Activated CD4-positive, alpha-beta T cell treated with anti-CD3 and anti-CD28 coated beads, Interleukin-2, amount 50 U/mL, for 48 hours (primary cell): ENCODE measurements at places on chromosomes 7 and 10.

GRCh38 chr7:84372155-84372621, 177.6 kb upstream of the SEMA3A start:
- DNase-seq = no peak

DNA sequence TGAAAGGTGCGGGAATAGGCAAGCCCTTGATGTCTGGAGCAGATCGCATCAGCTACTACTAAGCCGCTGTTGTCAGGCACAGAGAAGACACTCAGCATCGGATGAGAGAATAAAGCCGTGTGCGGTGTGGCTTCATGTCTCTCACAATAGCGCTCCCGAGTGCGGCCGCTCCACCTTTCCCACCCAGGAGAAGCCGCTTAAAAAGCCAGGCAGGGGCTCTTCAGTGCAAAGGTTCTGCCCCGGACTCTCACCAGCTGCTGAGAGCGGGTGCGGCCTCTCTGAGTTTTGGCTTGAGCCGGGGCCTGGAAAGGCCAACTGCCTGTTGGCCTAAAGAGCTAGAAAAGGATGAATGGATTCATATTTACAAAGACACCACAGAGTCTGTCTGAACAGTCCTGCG, 600.6 kb downstream of the DNAJB6 start:
- DNase-seq = no peak

- DNase-seq = no peak
These were observed 44.0 kb downstream of the LDB3 start for GRCh38 chr10:86712317-86712707.

DNA sequence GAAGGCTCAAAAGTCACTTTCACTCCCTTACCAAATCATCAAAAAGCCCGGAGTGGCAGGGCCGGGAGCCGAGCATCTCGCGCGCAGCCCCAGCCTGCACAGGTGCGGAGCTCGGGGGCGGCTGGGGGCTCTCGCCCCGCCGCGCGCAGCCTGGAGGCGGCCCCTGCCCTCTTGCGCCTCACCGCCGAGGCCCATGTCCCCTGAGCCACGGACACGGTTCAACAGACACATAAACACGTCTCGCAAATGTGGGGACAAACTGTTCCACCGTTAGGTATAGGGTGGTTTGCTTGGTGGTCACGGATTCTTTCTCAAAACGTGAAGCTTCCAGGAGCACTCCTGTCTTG, 700 bp downstream of the GSAP start:
- peak; percentile 13 for DNase-seq

- no peak for DNase-seq
These were observed 290.6 kb downstream of the FRMD4A start for GRCh38 chr10:14039968-14040668.

DNA sequence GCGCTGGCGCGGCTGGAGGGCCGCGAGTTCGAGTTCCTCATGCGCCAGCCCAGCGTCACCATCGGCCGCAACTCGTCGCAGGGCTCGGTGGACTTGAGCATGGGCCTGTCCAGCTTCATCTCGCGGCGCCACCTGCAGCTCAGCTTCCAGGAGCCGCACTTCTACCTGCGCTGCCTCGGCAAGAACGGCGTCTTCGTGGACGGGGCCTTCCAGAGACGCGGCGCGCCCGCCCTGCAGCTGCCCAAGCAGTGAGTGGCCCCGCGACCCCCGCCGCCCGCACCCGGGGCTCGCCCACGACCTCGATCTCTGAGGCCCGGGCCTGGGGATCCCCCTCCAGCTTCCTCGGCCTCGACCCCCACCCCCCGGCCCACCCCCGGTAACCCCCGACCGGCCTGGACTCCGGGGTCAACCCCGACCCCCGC, 537 bp downstream of the FOXK1 start:
- DNase-seq = peak; percentile 41

DNA sequence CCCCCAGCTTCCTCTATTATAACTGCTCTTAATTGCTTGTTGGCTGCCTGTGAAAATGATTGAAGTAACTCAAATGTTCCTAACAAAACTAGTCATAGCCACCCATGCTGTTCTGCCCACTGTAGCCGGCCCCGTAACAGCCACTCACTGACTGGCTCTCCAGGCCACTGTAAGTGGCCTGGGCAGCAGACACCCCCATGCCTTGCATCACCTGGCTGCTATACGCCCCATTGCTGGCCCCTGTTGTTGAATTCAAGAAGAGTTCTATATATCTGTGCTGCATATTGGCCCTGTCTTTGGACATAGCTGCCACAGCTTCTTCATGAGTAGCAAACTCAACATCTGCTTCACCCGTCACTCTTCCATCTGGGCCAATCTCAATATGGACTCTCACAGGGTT, 15.1 kb downstream of the FXYD4 start:
- no peak for DNase-seq

- no peak for DNase-seq
These were observed 258.5 kb downstream of the ARL4A start for GRCh38 chr7:12945901-12946300.

GRCh38 chr10:91772461-91772860, 25.8 kb upstream of the TNKS2 start:
- DNase-seq = no peak

- DNase-seq = no peak
These were observed 36.3 kb downstream of the SMNDC1 start for GRCh38 chr10:110268442-110268841.

DNA sequence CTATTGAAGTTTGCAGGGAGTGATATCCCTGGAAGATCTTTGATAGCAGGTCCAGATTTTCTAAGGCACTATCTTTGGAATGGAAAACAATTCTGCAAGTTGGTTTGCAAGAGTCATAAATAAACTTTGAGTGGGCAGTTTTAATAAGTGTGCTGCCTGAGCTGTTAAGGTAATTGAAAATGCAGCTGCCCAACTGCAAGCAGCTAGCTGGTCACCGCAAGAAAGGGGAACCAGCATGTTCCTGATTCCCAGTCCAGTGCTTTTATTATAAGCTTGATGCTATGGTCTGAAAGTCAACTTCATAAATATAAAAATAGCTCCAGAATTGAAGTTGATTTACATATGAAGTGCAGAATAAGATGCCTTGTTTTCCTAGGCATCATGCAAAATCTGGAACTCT, 308.4 kb downstream of the ZNF248 start:
- no peak for DNase-seq

DNA sequence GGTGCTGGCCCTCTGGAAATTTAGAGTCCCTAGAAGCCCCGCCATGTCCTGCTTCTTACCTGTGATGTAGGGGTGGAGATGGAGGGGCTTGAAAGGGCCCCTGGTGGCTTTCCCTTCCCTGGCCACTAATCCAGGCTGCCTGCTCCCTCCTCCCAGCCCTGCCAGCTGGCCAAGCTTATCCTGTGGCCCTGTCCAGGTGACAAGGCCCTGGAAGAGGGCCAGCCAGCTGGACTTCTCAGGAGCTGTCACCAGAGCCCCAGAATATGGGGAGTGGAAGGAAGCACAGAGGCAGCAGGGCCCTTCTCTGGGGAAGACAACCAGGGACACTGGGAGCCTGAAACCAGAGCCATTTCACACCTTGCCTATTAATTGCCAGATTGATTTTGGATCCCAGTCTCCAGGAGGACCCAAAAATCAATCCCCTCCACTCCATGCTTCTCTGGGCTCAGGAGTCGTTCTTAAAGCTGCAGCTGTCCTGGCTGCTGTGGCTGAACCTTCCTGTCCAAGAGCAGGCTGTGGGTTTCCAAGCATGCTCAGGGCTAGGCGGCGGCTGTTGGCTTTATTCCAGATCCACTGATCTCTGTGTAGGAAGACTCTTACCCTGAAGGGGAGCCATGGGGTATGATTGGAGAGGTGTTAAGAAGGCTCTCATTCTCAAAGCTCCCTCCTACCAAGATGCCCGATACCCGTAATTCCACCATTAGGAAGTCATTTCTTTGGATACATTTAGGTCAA, 52.6 kb upstream of the PCBD1 start:
- no peak for DNase-seq

GRCh38 chr7:84847790-84848189, 339.1 kb downstream of the SEMA3D start:
- DNase-seq = no peak

DNA sequence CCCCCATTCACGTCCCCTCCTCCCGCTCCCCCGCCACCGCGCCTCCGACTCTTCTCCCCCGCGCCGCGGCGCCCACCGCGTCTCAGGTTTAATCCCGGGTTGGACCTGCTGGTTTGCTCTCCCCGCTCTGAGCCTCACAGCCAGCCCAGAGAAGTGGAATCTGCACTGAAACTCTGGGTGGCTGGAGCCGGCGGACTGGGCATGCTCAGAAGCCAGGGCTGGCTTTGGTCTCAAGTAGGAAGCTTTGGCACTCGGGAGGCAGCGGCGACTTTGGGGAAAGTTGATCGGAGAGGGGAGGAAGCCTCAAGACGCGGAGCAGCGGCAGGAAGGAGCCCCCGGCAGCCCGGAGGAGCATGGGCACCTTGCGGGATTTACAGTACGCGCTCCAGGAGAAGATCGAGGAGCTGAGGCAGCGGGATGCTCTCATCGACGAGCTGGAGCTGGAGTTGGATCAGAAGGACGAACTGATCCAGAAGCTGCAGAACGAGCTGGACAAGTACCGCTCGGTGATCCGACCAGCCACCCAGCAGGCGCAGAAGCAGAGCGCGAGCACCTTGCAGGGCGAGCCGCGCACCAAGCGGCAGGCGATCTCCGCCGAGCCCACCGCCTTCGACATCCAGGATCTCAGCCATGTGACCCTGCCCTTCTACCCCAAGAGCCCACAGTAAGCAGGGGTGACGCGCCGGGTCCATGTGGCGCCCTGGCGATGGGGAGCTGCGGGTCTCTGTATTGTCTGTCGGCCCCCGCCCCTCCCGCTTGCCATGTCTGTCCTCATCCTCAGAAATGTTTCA, at the start of gene PRKG1:
Gene PRKG1, plus strand, starts transcription at position 250 of the 791 bp plus-strand sequence.
- peak; percentile 16 for DNase-seq

DNA sequence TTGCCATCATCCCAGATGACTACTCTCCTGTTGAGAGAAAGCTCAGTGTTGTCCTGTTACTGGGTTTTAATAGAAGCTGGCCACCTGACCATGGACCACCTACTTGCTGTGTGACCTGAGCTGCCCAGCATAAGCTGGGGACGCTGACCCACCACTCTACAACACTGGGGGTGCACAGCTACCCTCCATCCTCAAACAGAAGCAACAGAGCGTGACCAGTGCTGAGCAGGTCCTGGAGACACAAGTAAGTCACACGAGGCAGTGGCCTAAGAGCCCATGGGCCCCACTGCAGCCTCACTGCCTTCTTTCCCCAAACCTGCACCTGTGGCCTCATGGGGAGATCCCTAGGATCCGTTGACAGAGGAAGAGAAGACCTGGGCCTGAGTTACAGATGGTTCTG, 198.6 kb upstream of the ADARB2 start:
- DNase-seq = no peak
